Mononuclear cell (primary cell): ENCODE measurements at places on chromosomes 5 and 9. TPM values are rescaled to one million over a fixed set of nuclear protein-coding genes. Genes with fewer than 3 reads are reported as not detected.

Gene ZNF454
- not detected for total RNA-seq

Gene PCDHA3
- not detected for total RNA-seq

Gene PCDHA2
- not detected for total RNA-seq

Gene MRPS30
- total RNA-seq, result 44.8 TPM

Gene LHX3
- not detected for total RNA-seq

Gene HSPB3
- 0.31 TPM for total RNA-seq

Gene NMUR2
- total RNA-seq, result not detected

Gene LRRC70
- total RNA-seq, result 8.6 TPM

Gene INSL4
- not detected for total RNA-seq

Gene HIGD2A
- 61.7 TPM for total RNA-seq
